IMR-90 (cell line): ENCODE measurements at places on chromosomes 2 and 18.

DNA sequence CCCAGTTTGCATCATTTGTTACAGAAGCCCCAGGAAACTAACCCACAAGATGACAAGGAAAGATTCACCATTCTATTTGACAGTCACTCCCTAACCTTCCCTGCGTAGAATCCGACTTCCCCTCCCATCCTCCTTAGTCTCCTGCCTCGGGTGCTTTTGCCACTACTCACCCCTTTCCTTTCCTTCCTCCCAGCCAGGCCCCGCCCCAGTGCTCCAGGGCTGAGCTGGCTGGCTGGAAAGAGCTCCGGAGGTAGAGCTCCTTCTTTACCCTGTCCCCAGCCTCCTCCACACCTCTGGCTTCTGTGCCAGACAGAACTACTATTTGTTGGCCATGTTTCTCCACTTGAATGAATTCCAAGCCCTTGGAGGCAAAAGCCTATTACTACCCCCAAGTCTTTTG is 317.6 kb upstream of the NCKAP5 start:
- no peaks in the 10 kb centered on the region for H3K36me3 ChIP-seq
- H3K4me3 ChIP-seq: no peak overlapping the region
- peak; percentile 4 for DNase-seq
- H3K27me3 ChIP-seq: no peaks in the 10 kb centered on the region

GRCh38 chr2:111030260-111030891 is 90.3 kb upstream of the BCL2L11 start:
- H3K27ac ChIP-seq: no peak overlapping the region
- no peaks in the 10 kb centered on the region; the same call in 1 of the 2 replicates for H3K4me1 ChIP-seq
- DNase-seq: no peak
- no peaks in the 10 kb centered on the region for H3K36me3 ChIP-seq

DNA sequence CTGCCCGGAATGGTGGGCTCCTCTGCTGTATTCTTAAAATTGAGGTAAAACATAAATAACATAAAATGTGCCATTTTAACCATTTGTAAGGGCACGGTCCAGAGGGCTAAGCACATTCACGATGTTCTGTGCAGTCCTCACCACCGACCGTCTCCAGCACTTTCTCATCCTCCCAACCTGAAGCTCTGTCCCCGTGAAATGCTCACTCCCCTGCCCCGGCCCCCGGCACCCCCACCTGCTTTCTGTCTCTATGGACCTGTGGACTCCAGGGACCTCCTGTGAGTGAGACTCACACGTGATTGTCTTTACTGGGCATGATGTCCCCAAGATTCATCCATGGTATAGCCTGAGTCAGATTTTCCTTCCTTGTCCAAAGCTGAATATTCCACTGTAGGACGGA is 38.7 kb upstream of the CTDP1 start:
- no peak for DNase-seq
- H3K27ac ChIP-seq: no peak overlapping the region
- H3K36me3 ChIP-seq: no peaks in the 10 kb centered on the region
- H3K27me3 ChIP-seq: peaks cover 38% of the 10 kb centered on the region
- no peak overlapping the region for H3K4me3 ChIP-seq

GRCh38 chr2:15448250-15448839 is 112.8 kb downstream of the NBAS start:
- no peaks in the 10 kb centered on the region for H3K27me3 ChIP-seq
- H3K4me1 ChIP-seq: no peaks in the 10 kb centered on the region
- no peak overlapping the region for H3K4me3 ChIP-seq
- H3K27ac ChIP-seq: no peak overlapping the region

- H3K27me3 ChIP-seq: peaks cover 13% of the 10 kb centered on the region
- H3K27ac ChIP-seq: no peak overlapping the region
- no peak for DNase-seq
- no peak overlapping the region for H3K4me3 ChIP-seq
- H3K4me1 ChIP-seq: no peaks in the 10 kb centered on the region
Measured at GRCh38 chr18:45081566-45082181, 401.0 kb downstream of the SETBP1 start.
